CD8-positive, alpha-beta memory T cell (primary cell): ENCODE measurements at places on chromosomes 7 and 10. TPM values are rescaled to one million over a fixed set of nuclear protein-coding genes. Genes with fewer than 3 reads are reported as not detected.

- H3K36me3 ChIP-seq: no peaks in the 10 kb centered on the region
- peak overlapping the region; percentile 67 for H3K27ac ChIP-seq
- no peaks in the 10 kb centered on the region for H3K27me3 ChIP-seq
- peaks cover 18% of the 10 kb centered on the region for H3K4me1 ChIP-seq
- H3K4me3 ChIP-seq: peak overlapping the region; percentile 83
These were observed 1.3 kb downstream of the GUSB start for GRCh38 chr7:65980478-65981250.

- H3K4me1 ChIP-seq: no peaks in the 10 kb centered on the region
- no peak overlapping the region for H3K4me3 ChIP-seq
- H3K36me3 ChIP-seq: no peaks in the 10 kb centered on the region
- no peak for DNase-seq
These were observed 30.0 kb upstream of the PARD3 start for GRCh38 chr10:34845070-34845469.

Gene GPR26
- total RNA-seq: not detected

Gene CALHM1
- total RNA-seq: not detected

GRCh38 chr10:89207181-89207800, at the start of gene CH25H:
CH25H (minus strand) TSS chr10:89207317; CDS start chr10:89207292, 25 bp downstream.
- H3K4me3 ChIP-seq: peak within 1 kb of the TSS; percentile 66
- no peaks in the 10 kb centered on the region for H3K36me3 ChIP-seq
- peaks cover 19% of the 10 kb centered on the region for H3K27me3 ChIP-seq
- peak; percentile 31 for DNase-seq
- H3K27ac ChIP-seq: no peak within 1 kb of the TSS

DNA sequence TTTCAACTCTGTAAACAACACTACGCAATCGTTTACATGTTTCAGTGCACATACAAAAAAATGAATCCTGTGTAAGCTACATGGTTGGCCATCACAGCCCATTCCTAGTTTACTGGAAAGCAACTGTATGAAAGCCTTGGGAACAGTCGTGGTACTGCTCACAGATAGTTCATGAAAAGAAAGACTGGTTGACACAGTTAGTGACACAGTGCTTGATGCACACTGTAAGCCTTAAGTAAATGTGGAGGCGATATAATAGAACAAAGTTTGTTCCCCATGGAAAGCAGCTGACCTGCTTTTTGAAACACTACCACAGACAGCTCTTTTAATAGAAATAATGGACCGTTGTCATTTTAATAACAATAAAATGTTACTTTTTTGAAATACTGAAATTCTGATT, 5.1 kb downstream of the CACNA2D1 start:
- H3K27me3 ChIP-seq: no peaks in the 10 kb centered on the region
- H3K4me3 ChIP-seq: no peak overlapping the region
- H3K36me3 ChIP-seq: no peaks in the 10 kb centered on the region

DNA sequence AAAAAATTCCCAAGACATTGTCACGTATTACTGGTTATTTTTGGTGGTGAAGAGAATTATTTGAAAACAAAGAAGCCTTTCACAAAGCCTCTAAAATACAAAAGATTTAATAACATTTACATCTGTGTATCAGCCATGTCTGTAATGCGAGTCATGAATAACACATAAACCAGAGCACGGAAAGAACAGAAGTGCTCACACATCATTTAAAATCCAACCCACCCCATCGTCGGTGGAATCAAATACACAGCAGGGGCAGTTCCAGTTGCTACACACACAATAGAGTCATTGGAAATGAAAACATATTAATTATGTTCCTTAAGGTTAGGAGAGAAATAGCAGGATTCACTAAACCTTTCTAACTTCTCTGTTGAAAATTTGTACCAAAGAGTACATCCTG, 1097.3 kb downstream of the KCNMA1 start:
- no peaks in the 10 kb centered on the region for H3K36me3 ChIP-seq
- H3K27me3 ChIP-seq: no peaks in the 10 kb centered on the region
- H3K4me1 ChIP-seq: no peaks in the 10 kb centered on the region
- no peak for DNase-seq
- H3K27ac ChIP-seq: no peak overlapping the region
- H3K4me3 ChIP-seq: no peak overlapping the region

GRCh38 chr10:94358480-94358879, 4.3 kb downstream of the NOC3L start:
- H3K27ac ChIP-seq: no peak overlapping the region
- H3K4me3 ChIP-seq: no peak overlapping the region
- H3K4me1 ChIP-seq: peaks cover 17% of the 10 kb centered on the region
- DNase-seq: no peak
- H3K27me3 ChIP-seq: no peaks in the 10 kb centered on the region

DNA sequence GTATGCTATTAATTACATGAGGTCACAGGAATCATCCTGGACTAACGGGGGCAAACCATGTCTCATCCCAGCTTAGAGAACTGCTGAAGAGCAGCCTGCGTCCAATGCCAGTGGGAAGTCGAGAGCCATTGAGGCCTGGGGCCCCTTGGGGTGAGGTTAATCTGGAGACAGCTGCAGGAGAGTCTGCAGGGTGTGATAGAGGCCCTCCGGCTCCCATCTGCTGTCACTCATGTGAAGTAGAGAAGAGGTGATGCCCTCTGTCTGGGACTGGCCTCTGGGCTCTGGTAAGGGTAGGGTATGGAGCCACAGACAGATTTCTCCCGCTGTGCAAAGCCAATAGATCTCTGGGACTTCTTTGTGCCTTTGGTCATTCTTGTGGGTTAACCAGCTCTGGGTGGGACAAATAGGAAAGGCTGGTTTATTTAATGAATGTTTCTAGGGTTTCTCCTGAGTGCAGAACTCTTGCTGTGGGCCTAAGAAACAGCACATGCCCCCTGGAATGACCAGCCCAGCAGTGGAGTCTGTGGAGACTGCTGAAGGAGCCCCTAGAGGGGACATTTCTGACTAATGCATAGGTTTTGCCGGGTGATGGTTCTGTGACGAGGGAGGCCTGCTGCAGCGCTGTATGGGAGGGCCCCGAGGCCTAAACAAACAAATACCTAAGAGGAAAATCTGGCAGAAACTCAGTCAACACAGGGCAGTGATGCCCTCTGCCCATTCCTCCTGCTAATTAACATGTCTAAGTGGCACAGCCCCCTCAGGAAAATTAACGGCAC, 34.5 kb downstream of the CRHR2 start:
- H3K36me3 ChIP-seq: no peaks in the 10 kb centered on the region
- no peaks in the 10 kb centered on the region for H3K27me3 ChIP-seq
- H3K4me3 ChIP-seq: no peak overlapping the region
- H3K27ac ChIP-seq: no peak overlapping the region
- no peaks in the 10 kb centered on the region for H3K4me1 ChIP-seq

- H3K4me3 ChIP-seq: no peak overlapping the region
- DNase-seq: no peak
- H3K4me1 ChIP-seq: peaks cover 14% of the 10 kb centered on the region
- H3K36me3 ChIP-seq: no peaks in the 10 kb centered on the region
- peak overlapping the region; percentile 31 for H3K27ac ChIP-seq
These were observed 6.9 kb downstream of the PFKP start for GRCh38 chr10:3074145-3074665.

DNA sequence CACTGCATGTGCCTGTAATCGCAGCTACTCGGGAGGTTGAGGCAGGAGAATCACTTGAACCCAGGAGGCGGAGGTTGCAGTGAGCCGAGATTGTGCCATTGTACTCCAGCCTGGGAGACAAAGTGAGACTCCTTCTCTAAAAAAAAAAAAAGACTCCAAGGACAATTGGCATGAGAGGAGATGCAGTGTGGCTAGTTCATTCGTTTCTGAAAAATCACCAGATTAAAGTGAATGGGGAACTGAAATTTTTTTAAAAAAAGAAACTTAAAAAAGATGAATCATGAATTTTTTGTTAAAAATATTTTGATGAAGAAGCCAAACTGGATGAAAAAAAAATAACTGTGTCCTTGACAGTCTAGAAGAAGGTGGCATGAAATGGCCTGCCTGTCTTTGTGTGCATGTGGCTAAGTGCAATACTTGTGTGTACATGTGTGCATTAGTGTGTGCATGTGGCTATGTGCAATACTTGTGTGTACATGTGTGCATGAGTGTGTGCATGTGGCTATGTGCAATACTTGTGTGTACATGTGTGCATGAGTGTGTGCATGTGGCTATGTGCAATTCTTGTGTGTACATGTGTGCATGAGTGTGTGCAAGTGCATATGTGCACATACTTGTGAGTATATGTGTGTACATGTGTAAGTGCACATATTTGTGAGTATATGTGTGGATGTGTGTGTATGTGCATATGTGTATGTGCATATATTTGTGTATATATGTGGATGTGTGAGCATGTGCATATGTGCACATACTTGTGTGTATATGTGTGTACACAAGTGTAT, 391.7 kb upstream of the KLF6 start:
- DNase-seq: no peak
- H3K27ac ChIP-seq: no peak overlapping the region
- H3K36me3 ChIP-seq: no peaks in the 10 kb centered on the region
- H3K27me3 ChIP-seq: no peaks in the 10 kb centered on the region
- H3K4me1 ChIP-seq: no peaks in the 10 kb centered on the region

DNA sequence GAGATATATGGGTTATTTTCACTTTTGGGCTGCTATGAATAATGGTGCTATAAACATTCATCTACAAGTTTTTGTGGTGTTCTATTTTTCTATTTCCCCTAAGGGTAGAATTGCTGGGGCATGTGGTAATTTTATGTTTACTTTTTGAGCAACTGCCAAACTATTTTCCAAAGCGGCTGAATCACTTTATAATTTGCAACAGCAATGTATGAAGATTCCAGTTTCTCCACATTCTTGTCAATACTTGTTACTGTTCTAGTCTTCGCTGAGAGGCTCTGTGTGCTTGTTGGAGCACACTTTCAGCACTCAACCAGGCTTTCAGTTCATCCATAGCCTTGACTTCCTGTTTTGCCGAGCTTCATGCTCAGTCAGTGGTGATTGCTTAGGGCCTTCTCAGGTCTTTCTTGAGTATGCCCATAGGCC, 39.0 kb downstream of the ADK start:
- H3K4me3 ChIP-seq: peak overlapping the region; percentile 20
- peak; percentile 38 for DNase-seq
- H3K4me1 ChIP-seq: peaks cover 37% of the 10 kb centered on the region
- no peaks in the 10 kb centered on the region for H3K27me3 ChIP-seq
- H3K27ac ChIP-seq: no peak overlapping the region
- H3K36me3 ChIP-seq: no peaks in the 10 kb centered on the region

DNA sequence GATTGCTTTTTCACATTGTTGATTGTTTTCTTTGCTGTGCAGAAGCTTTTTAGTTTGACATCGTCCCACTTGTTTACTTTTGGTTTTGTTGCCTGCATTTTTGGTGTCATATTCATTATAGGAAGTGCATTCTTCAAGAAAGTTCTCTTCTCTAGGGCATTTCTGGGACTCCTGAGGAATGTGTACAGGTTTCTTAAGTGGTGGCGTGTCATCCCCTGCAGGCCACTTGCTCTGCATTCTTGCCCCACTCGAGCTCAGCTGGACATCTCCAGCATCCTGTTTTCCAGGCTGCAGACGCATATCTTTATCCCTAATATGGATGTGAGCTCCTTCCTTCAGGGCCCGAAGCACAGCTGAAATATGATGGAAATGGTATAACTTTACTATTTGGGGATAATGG, 255.6 kb upstream of the HABP2 start:
- no peaks in the 10 kb centered on the region for H3K4me1 ChIP-seq
- no peak overlapping the region for H3K27ac ChIP-seq

Gene NAT16
- total RNA-seq: not detected

- H3K27ac ChIP-seq: no peak overlapping the region
- H3K4me3 ChIP-seq: no peak overlapping the region
- H3K36me3 ChIP-seq: no peaks in the 10 kb centered on the region
- peaks cover 8% of the 10 kb centered on the region for H3K4me1 ChIP-seq
These were observed 100.5 kb downstream of the INPP5A start for GRCh38 chr10:132638130-132638515.

DNA sequence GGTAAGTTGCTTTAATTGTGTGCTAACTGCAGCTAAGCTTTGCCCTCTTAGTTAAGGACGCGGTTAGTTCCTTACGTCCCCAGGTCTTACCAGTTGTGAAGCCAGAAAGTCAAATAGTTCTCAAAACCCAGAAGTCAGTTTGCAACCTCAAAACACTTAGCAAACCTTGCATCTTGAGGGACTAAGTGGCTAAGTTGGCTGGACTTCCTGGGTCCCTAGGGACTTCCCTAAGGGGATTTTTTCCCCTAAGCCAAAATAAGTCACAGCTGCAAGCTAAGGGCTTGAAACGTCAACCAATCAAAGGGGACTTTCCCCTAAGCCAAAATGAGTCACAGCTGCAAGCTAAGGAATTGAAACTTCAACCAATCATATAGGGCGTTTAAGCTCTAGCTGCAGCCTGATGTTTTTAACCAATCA, 36.2 kb upstream of the HECW1 start:
- DNase-seq: no peak
- no peaks in the 10 kb centered on the region for H3K4me1 ChIP-seq
- no peaks in the 10 kb centered on the region for H3K36me3 ChIP-seq

- no peak overlapping the region for H3K4me3 ChIP-seq
- H3K27me3 ChIP-seq: no peaks in the 10 kb centered on the region
- H3K4me1 ChIP-seq: no peaks in the 10 kb centered on the region
These were observed 231.6 kb downstream of the GRM8 start for GRCh38 chr7:127021019-127021738.

Gene PDCD4
- total RNA-seq: 96.1 TPM

Gene FFAR4
- total RNA-seq: not detected

Gene PSD
- 3.2 TPM for total RNA-seq

DNA sequence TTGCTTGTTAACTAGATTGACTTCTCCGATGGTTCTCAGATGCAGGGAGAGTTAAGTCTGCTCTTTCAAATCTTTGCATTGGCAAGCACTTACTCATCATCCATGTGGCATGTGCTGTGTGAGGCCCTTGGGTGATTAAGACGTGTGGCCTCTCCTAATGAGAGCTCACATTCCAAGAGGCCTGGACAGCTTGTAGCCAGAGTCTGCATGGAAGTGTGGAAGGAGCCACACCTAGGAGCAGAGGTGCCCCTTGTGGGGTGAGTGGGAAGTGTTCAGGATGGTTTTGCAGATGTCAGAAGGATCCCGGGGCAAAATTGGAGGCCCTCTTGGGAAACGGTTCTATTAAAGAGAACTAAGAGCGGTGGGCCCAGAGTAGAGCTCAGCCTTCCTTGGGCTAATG, 225.9 kb downstream of the PAXIP1 start:
- no peak overlapping the region for H3K4me3 ChIP-seq
- H3K36me3 ChIP-seq: no peaks in the 10 kb centered on the region
- H3K27me3 ChIP-seq: no peaks in the 10 kb centered on the region
- H3K27ac ChIP-seq: no peak overlapping the region

Gene PIP
- not detected for total RNA-seq

DNA sequence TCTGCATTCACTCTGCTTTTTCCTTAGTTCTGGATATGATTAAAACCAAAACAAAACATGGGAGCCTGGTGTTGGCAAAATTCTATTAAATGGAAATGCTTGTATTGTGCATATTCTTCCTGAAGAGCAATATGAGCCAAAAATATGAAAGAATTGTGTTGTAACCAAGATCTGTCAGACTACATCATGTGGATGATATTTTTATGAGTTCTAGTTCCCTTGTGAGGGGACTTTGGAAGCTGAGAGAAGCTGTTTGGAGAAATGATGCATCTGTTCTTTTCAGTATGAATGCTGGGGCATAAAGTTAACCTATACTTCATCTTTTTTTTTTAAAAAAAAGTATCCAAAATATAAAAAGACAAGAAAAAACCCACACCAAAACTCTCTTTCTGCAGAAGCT, 782.7 kb downstream of the ANKRD7 start:
- no peak for DNase-seq
- H3K27ac ChIP-seq: no peak overlapping the region
- H3K27me3 ChIP-seq: no peaks in the 10 kb centered on the region

- peaks cover 36% of the 10 kb centered on the region for H3K27me3 ChIP-seq
- no peak for DNase-seq
- H3K27ac ChIP-seq: no peak overlapping the region
- H3K4me3 ChIP-seq: no peak overlapping the region
- no peaks in the 10 kb centered on the region for H3K4me1 ChIP-seq
These were observed 1.8 kb upstream of the GAD2 start for GRCh38 chr10:26214551-26215395.
